ENCODE measurements at places on chromosomes 7 and 10. TPM values are rescaled to one million over a fixed set of nuclear protein-coding genes. Genes with fewer than 3 reads are reported as not detected.

CLCN1 gene
- polyA plus RNA-seq: 0.35 TPM

SLC18A3 gene
- not detected for polyA plus RNA-seq

SEMA3D gene
- 57.7 TPM for polyA plus RNA-seq

TMEM236 gene
- 0.37 TPM for polyA plus RNA-seq

PLA2G12B gene
- 10.4 TPM for polyA plus RNA-seq

RPEL1 gene
- 0.18 TPM for polyA plus RNA-seq

FAM3C gene
- polyA plus RNA-seq: 106 TPM

NEBL gene
- polyA plus RNA-seq: 90.1 TPM

ADCY1 gene
- 3.1 TPM for polyA plus RNA-seq

GRCh38 chr7:46979439-46979838 is 602.5 kb downstream of the TNS3 start:
- DNase-seq: no peak

GRCh38 chr10:122359621-122360020 is 14.9 kb upstream of the PLEKHA1 start:
- no peak for DNase-seq

DNA sequence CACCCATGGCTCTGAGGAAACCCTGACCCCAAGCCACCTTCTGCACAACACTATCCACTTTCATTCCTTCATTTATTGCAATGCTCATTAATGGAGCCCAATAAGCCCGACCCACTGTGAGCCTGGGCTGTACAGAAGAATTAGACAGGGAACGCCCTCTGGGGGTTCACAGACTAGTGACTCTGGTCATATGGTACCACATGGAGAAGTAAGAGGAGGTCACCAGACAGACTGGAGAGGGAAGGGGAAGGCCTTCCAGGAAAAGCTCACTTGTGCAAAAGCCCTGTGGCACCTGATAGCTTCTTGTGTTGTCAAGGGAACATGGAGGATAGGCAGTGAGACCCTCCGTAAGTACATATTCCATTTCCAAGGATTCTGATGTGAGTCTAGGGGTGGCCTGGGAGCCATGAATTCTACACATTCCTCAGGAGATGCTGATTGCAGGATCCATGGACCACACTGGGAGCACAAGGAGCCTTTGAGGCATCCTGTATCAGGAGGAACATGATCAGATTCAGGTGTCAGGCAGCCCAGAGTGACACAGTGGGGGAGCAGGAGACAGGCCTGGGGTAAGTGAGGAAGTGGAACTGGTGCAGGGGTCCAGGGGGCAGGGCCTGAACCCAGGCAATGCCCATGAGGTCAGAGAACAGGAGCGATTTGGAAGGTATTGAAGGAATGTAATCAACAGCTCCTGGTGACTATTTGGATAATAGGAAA is 19.9 kb downstream of the TMEM72 start:
- DNase-seq: no peak

DNA sequence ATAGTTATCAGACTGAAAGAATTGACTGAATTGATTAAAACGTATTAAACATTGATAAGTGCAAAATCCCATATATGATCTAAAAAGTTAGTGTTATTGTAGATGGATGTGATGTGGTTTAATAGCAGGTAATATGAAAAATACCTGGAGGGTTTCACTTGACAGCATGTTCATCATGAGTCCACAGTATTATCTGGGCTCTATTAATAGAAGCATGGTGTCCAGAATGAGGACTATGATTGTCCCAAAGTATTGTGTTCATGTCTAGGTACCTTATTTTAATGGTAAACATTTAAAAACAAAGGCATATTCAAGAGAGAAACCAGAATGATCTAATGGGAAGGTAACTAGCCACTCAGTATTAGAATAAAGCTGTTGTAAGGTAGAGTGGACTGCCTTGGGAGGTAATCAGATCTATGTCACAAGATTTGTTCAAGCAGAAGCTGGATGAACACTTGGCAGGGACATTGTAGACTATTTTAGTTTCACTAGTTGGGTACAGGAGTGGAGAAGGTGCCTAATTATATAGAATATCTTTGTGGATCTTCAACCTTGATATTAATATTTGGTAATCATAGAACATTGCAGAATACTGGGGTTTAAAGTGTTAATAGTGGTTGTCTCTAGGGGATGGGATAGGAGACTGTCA is 43.5 kb downstream of the MCU start:
- no peak for DNase-seq

DNA sequence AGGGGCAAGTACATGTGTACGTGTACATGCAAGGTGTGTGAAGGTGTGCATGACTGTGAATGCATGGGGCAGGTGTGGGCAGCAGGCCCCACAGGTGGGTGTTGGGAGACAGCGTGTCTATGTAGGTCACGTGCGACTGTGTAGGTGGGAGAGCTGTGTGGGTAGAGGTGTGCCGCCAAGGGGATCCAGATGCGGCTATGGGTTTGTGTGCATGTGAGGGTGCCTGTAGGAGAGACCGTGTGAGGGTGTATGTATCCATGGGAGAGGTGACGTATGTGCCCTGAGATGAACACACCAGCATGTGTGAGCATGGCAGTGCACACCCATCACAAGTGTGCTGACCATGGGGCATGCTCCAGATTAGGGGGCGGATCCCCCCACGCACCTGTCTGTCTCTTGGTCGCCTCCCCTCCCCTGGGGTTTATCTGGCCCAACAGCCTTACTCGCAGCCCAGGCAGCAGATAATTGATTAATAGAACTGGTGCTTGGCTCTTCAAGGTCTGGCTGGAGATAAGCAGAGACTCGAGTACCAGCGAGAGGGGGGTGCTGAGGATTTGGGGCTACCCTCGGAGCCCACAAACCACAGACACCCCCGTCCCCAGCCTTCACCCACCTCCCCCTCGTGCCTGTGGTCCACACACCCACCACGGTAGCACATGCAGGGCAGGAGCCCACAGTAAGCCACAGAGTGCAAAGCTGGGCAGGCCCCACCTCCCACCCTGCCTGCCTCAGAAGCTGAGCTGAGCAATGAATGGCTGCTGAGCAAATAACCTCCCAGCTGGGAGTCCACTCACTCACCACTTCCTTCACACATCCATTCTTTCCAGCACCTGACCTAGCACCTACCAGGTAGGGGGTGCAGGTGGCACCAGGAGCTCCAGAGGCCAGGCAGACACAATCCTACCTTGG is 41.4 kb upstream of the ZMIZ1 start:
- DNase-seq: no peak

DNA sequence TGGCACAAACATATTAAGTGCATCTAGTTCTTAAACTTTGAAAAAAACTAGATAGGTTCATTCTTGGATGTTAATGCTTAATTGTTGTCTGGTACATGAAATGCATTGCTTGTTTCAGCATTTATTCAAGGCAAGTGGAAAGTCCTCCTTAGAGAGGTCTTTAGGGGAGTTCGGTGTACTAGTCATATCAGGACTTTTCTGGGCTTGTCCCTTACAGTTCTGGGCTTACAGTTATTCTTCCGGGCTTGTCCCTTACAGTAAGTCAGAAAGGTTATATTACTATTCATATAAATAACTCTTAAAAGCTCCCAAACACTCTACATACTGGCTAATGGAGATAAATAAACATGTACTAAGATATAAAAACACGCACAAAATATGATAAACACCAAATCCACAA is 61.6 kb upstream of the MRLN start:
- no peak for DNase-seq

DNA sequence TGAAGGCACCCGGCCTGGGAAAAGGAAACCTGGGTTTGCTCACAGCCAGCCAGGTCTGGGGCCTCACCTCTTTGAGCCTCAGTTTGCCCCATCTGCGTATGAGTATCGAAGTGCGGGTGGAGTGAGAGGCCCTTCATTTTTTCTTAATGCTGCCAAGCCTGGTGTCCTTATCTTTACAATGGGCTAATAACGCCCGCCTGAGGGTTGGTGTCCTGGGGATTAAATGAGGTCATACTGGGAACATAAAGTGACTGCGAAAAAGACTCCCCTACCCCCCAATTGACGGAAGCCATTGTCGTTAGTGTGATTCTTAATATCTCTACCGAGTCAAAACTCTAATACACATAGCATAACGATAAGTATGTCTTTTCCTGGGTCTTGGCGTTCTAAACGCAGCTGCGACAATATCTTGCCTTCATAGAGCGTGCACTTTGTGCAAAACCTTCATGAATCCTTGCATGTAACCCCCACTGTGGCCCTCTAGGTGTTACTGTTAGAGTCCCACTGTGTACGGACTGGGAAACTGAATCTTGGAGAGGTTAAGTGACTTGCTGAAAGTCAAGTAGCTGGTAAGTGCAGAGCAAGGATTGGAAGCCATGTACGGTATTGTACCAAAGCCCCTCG is 11.4 kb upstream of the GRB10 start:
- DNase-seq: no peak

- no peak for DNase-seq
These were observed 108.8 kb downstream of the GLRX3 start for GRCh38 chr10:130244928-130245495.

DNA sequence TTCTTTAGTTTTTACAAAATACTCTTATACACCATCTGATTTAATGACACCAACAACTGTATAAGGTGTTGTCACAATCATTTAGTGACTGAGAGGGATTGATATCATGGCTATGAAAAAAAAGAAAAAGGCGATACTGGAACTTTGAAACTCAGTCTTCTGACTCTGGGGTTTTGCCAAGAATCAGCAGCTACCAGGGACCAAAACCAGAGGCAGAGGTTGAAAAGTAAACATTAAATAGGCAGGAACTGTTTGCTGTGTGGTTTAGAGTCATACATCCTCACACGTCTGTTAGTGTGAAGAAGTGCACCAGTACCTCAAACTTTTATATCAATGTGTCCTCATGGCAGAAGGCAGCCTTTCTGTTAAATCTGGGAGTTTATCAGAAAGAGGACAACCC is 19.9 kb upstream of the GGCT start:
- DNase-seq: no peak

DNA sequence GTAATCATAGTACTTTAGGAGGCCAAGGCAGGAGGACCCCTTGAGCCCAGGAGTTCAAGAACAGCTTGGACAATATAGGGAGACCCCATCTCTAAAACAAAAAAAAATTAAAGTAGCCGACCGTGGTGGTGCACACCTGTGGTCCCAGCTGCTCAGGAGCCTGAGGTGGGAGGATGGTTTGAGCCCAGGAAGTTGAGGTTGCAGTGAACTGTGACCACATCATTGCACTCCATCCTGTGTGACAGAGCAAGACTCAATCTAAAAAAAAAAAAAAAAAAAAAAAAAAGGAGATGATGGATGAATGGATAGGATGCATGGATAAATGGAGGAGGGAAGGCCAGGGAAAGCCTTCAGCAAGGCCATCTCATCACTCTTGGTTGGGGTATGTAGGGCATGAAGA is 33.4 kb upstream of the BMPR1A start:
- DNase-seq: no peak

DNA sequence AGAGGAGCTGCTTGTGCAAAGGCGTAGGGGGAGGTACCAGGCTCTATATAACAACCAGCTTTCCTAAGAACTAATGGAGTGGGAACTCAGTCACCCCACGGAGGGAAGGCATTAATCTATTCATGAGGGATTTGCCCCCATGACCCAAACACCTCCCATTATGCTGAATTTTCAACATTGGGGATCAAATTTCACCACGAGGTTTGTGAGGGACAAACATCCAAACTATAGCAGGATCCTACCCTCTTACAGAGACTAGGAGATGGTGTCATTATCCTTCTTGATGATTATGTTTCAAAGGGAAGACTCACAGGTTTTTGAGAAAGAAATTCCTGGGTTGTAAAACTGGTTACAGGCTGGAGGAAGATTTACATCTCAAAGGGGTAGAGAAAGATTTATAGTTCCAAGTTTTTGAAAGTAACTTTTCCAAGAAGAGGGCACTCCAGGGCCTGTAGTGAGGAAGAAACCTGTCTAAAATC is 295.0 kb upstream of the DKK1 start:
- peak; percentile 63 for DNase-seq

DNA sequence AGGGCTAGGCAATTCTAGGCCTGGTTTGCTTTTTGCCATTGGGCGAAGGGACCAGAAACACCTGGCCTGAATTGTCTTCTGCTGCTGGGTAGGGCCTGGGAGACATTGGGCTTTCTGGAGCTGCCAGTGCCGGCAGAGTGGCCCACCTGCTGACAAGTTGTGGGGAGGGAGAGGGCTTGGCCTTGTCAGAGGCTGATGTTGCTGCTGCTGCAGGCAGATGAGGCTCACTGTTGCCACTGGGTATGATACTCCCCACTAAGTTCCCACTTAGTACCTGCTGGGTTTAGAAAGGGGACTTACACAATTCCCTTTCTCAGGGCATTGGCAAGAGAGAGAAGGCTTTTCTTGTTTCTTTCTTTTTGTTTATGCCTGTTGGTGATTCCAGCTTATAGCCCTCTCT is 289.6 kb upstream of the NPVF start:
- DNase-seq: no peak

DNA sequence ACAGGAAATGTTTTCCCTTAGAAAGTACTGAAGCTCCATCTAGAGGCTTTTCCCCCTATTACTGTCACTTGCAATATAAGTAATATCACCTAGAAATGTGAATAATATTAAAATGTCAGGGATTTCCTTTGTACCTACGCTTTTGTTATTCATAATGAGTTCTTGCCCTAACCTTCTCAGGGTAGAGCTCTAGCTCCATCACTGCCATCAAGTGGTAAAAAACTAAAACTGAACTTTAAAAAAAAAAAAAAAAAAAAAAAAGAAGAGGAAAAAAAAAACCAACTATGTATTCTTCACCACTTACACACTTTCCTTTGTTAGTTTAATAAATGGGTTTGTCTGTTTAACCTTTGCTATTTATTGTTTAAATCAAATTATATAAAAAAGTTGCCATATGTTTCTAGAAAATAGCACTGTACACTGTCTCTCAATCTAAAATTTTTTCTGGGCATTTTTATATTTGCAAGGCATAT is 49.9 kb downstream of the DNAJC1 start:
- DNase-seq: peak; percentile 34

GRCh38 chr10:27454837-27455236 is 49.3 kb upstream of the RAB18 start:
- no peak for DNase-seq

DNA sequence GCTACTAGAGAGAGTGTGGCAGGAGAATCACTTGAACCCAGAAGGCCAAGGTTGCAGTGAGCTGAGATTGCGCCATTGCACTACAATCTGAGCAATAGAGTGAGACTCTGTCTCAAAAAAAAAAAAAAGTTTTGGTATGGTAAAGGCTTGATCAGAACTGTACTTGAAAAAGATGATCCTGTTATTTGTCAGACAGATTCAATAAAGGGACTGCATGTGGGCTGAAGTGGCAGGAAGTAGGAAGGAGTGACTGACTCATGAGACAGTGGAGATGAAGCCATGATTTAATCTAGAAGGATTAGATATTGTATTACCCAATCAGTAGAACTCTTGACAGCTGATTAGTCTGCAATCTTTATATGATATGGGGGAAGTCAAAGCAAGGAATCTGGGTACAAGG is 2.7 kb upstream of the TMEM254 start:
- no peak for DNase-seq

- DNase-seq: no peak
These were observed 133.2 kb downstream of the CUX1 start for GRCh38 chr7:101950450-101951119.

GRCh38 chr10:20776384-20777118 is 120.6 kb downstream of the NEBL start:
- DNase-seq: no peak

Data from left kidney (tissue), 8 donors.